Panc1 (cell line): ENCODE measurements at places on chromosomes 12 and 14.

DNA sequence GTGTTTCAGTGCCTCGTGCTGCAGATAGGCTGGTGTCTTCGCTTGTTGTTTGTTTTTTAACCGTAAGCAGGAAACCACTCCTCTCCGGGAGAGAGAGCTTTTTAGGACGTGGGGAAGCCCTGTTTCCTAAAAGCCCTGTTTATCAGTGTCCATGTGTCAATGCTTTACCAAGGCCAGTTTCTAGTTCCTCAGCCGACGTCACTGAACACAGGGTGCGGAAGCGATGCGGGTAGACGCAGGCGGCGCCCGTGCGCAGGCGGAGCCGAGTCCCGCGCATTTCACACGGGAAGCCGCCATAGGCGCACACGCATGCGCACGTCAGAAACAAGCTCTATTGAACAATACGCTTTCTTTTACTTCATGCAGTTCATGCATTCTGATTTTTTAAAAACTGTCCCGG is 79.8 kb downstream of the GLT1D1 start:
- H3K4me3 ChIP-seq: no peak overlapping the region
- no peak overlapping the region for H3K27ac ChIP-seq
- DNase-seq: no peak
- H3K4me1 ChIP-seq: no peaks in the 10 kb centered on the region
- H3K36me3 ChIP-seq: no peaks in the 10 kb centered on the region

DNA sequence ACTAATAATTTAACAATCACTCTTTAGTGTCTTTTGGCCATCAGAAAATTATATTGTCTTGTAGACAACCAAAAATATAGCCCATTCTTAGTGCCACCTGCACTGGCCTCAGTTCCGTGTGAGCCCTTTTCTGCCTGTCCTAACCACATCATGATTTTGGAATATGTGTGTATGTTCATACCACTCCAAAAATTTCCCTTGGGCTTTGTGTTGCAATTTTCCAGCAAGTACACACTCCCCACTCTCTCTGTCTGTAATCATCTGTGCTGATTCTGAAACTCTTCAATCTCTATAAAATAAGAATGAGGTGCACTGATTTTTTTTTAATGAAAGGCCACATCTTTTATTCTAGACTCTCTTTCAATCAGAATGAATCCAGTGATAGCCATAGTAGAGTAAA is 196.0 kb downstream of the PIK3C2G start:
- H3K36me3 ChIP-seq: no peaks in the 10 kb centered on the region
- H3K27ac ChIP-seq: no peak overlapping the region
- H3K27me3 ChIP-seq: no peaks in the 10 kb centered on the region

DNA sequence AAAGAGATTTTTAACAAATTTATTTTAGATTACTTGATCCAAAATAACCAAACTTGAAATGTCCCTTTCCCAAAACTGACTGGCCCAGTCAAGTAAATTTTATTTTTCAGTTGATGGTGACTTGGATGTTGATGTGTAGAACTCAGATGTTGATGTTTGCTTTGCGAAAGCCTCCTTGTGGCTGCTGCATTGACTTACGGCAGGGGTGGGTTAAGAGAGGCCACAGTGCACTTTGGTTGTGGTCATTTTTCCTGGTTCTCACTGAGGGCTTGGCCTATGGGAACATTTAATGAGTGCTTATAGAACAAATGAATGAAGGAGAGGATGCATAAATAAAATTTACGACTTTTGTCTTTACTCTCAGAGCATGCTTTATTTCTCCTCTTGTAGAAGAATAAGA is 52.6 kb downstream of the SLCO1B3 start:
- H3K36me3 ChIP-seq: no peaks in the 10 kb centered on the region
- no peaks in the 10 kb centered on the region for H3K27me3 ChIP-seq
- no peak overlapping the region for H3K4me3 ChIP-seq
- no peaks in the 10 kb centered on the region for H3K4me1 ChIP-seq
- DNase-seq: no peak
- no peak overlapping the region for H3K27ac ChIP-seq

DNA sequence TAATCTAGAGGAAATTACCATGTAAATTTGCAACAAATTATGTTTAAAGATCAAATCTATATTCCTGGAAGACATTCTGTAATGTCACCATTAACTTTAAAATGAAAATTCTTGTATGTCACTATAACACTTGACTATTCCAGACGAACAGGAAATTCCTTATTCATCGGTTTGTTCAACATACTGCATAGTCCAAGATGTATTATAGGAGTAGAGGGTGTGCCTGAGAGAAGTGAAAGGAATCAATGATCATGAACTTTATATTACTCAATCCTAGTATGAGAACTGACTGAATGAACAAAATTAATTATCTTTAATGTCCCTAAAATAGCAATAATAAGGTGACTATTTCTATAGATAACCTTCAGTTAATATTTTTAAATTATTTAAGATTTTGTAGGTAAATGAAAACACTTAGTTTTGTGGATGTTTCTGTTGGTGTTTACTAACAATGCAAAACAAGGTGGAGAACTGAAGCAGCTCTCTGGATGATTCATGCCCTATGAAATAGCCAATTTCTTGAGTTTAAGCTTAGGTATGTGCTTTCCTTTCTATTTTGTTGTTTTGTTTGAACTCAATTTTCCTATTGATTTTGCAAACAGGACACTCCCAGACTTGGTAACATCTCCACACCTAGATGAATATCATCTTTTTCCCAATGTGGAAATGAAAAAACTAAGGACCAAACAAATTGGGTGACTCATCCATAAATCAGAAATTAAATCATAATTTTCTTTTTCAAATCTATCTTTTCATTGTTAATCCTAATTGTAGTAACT is 18.2 kb upstream of the ITPR2 start:
- no peak for DNase-seq
- H3K27ac ChIP-seq: no peak overlapping the region
